ENCODE measurements at places on chromosomes 11 and 22.

- DNase-seq: no peak
Observed at GRCh38 chr11:72267956-72268617, 24.1 kb upstream of the PHOX2A start.

DNA sequence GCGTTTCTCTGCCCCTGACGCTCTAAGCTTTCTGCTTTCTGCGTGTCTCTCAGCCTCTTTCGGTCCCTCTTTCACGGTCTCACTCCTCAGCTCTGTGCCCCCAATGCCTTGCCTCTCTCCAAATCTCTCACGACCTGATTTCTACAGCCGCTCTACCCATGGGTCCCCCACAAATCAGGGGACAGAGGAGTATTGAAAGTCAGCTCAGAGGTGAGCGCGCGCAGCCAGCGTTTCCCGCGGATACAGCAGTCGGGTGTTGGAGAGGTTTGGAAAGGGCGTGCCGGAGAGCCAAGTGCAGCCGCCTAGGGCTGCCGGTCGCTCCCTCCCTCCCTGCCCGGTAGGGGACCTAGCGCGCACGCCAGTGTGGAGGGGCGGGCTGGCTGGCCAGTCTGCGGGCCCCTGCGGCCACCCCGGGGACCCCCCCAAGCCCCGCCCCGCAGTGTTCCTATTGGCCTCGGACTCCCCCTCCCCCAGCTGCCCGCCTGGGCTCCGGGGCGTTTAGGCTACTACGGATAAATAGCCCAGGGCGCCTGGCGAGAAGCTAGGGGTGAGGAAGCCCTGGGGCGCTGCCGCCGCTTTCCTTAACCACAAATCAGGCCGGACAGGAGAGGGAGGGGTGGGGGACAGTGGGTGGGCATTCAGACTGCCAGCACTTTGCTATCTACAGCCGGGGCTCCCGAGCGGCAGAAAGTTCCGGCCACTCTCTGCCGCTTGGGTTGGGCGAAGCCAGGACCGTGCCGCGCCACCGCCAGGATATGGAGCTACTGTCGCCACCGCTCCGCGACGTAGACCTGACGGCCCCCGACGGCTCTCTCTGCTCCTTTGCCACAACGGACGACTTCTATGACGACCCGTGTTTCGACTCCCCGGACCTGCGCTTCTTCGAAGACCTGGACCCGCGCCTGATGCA, at the start of gene MYOD1:
Gene MYOD1, plus strand, starts transcription at position 544 of the 910 bp plus-strand sequence. Its CDS starts 212 bp downstream, at position 756.
- DNase-seq: no peak

- DNase-seq: no peak
Observed at GRCh38 chr11:47021527-47021818, 84.9 kb downstream of the CSTPP1 start.

- DNase-seq: no peak
Observed at GRCh38 chr22:47036352-47036751, 273.9 kb downstream of the TBC1D22A start.

DNA sequence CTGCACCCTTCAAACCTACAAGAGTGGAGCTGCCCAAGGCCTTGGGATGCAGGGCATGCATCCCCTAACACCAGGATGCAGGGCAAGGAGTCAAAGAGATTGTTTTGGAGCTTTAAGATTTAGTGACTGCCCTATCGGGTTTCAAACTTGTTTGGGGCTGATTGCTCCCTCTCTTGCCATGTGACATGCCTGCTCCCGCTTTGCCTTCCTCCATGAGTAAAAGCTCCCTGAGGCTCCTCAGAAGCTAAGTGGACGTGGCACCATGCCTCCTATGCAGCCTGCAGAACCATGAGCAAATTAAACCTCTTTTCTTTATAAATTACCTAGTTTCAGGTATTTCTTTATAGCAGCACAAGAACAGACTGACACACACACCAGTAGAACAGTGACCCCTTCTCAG, 15.8 kb upstream of the CSF2RB start:
- DNase-seq: no peak

GRCh38 chr11:19743622-19744021, 31.0 kb downstream of the NAV2 start:
- no peak for DNase-seq

DNA sequence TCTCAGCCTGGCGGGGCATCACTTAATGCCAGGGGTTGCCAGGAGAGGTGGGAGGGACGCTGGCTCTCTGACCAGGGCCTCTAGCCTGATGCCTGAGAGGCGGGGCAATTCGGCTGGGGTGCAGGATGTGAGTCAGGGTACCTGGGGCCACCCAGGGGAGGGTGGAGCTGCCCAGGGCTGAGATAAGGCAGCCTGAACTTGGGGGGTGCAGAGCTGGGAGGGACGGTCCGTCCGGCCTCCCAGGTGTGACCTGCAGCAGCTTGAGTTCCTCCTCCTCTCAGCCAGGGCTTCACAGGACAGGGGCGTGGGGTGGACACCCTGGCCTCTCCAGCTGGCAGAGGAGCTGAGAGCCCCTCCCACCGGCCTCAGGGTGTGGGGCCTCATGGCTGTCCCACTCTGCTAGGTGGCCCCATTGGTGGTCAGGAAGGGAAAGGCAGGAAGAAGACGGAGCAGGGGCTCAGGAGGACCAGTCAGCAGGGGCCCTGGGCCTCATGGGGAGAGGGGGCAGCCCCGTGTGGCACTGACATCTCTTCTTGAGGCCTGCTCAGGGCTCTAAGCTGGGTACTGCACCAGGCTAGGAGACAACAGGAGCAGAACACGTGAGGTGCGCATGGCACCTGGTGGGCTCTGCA, 942 bp upstream of the RPS6KA4 start:
- peak; percentile 71 for DNase-seq

GRCh38 chr11:8384199-8384821, 120.6 kb upstream of the LMO1 start:
- DNase-seq: no peak

DNA sequence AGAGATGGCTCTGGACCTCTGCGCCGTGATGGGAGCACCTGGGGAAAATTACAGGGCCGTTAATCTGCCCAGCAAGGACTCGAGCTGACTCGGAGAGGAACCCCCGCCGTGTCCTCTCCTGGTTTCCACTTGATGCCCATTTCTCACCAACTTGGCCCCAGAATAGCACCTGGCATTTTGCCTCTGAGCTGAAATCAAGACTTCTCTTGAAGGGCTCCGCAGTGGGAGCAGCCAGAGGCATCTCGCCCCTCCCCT, 19.0 kb upstream of the CABP7 start:
- DNase-seq: no peak

DNA sequence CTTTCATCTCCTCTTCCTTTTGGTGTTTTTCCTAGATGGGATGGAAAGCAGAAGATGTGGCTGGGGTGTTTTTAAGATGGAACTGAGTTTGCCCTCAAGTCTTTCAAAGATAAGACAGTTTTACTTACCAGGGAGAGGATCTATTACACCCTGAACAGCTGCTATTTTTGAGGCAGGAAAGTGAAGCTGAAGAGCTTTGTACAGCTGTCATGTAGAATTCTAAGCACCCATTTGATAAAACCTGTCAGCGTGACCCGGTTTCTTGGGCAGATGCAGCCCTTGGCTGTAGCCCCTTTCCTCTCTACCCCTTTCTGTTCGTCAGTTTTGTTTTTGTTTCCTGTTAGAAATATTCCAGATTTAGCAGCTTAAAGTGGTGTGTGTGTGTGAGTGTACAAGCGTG, 35.2 kb downstream of the FAT3 start:
- no peak for DNase-seq

All from CD4-positive, alpha-beta T cell treated with Interleukin-17A for 4 hours (primary cell).